ENCODE measurements at places on chromosomes 16 and 17. TPM values are rescaled to one million over a fixed set of nuclear protein-coding genes. Genes with fewer than 3 reads are reported as not detected.

Gene SMPD3
- 0.23 TPM for total RNA-seq

DNA sequence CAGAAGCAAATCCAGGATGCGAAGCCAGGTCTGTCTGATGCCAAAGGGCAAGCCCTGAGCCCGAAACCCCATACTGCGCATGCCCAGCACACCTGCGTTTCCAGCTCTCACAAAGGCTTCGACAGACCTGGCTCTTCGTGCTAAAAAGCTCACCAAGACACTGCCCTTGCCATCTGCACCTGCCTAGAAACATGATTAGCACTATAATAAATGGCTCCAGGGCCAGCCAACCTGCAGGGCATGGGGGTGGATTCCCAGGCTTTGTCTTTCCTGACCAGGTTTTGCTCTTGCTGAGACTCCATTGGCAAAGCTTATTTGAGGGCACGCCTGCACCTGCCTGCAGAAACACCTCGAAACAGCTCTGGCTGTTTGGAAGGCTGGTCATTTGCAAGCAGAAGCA lies 14.4 kb upstream of the PLD6 start:
- DNase-seq: no peak

- no peak for DNase-seq
These were observed 5.5 kb downstream of the ODF4 start for GRCh38 chr17:8345052-8345690.

Gene ADAM11
- total RNA-seq: 0.29 TPM

Gene EVI2A
- total RNA-seq: 5.5 TPM

DNA sequence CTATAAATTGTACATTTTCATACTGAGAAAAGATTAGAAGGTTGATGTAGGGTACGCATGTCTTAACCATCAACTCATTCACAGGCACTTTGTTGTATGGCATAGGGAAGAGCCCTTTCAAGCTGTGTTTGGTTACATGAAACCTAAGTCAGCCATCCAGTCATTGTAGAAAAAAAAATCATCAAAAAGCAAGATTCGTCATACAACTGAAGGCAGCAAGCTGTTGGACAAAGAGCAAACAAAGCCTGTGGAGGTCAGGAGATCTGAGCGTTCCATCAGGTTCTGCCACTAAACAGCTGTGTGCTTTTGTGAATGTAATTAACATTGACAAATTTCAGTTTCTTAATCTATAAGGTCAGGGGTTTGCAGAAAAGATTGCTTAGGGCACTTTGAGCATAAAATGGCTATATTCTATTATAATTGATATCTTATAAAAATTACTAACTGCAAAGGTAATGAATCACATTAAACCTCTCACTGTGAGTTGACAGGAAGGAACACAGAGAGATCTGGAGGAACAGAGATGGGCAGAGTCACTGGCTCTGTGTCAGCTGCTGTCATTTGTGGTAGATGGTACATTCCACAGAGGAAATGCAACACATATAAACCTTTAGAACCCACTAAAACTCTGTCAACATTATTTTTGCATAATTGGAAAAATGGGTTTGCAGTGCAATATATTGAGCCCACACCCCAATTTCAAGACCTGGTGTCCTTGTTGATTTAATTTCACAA lies 66.3 kb upstream of the MYOCD start:
- DNase-seq: no peak

Gene TM4SF5
- total RNA-seq: not detected

DNA sequence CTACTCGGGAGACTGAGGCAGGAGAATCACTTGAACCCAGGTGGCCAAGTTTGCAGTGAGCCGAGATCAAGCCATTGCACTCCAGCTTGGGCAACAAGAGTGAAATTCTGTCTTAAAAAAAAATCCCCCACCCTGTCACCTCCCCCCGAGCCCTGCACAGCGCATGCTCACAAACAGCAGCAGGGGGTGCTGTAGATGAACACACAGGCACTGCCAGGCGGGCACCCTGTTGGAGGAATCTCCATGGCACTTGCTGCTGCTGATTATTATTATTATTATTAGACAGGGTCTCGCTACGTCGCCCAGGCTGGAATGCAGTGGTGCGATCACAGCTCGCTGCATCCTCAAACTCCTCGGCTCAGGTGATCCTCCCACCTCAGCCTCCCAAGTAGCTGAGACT lies 24.6 kb downstream of the FZD2 start:
- DNase-seq: no peak

GRCh38 chr17:42111871-42112551 lies 503 bp downstream of the DHX58 start:
- DNase-seq: no peak
